ENCODE measurements at places on chromosomes 6 and 20. TPM values are rescaled to one million over a fixed set of nuclear protein-coding genes. Genes with fewer than 3 reads are reported as not detected.

Gene BACH2
- total RNA-seq = 7.9 TPM

- no peak for DNase-seq
Measured at GRCh38 chr20:13260650-13261279, 39.7 kb downstream of the ISM1 start.

GRCh38 chr6:105459864-105460263 is 57.0 kb upstream of the PREP start:
- DNase-seq = no peak

DNA sequence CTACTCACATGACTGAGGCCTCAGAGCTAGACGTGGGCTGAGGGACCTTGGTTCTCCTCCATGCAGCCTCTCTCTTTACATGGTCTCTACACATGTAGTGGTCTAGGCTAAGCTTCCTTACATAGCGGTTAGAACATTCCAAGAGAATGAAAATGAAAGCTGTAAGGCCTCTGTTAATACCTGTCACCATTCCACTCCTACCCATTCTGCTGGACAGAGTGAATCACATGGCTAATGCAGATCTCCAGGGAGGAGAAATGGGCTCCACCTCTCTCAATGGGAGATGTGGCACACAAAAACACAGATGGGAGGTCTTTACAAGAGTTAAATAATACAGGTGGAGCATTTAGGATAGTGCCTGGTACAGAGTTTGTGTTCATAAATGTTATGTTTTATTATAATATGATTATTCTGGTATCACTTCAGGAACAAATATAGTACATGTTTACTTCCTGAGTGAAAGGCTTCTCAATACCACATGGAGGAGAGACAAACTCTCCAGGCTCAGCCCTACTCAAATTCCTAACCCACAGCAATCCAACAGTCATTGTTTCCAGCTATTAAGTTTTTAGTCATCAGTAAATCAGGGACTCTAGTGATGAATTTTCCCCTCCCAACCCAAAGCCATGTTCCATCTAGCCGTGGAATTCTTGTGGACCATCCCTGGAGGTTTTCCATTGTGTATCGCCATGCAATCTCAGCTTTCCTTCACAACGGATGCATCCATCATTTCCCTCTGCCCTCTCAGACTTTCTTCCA is 57.9 kb downstream of the ISM1 start:
- no peak for DNase-seq

DNA sequence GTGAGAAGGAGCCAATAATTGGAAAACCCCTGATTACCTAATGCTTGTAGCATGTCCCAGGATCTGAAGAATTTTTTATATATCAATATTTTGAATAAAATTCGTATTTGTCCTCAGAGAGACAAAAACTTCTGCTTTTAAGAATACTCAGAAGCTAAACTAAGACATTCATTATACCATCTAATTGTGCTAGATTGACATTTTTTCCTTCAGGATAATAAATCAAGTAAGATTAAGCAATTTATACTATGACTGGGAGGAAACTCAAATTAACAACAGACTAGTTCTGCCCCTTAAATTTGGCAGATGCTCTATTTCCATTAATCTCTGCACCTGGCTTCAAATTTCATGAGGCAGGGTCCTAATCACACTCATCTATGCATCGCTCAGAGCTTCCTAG is 291.4 kb downstream of the PLCB1 start:
- DNase-seq = no peak

Measured in umbilical cord (tissue), 2 donors.